Mesangial cell (primary cell): ENCODE measurements at places on chromosomes 16 and 17. TPM values are rescaled to one million over a fixed set of nuclear protein-coding genes. Genes with fewer than 3 reads are reported as not detected.

The C17orf78 gene
- not detected in 2 replicates for total RNA-seq

The LPO gene
- not detected in 2 replicates for total RNA-seq

The FOXF1 gene
- total RNA-seq: under 0.01 and 0.13 TPM in 2 replicates

The ORC6 gene
- 2.8 and 27.5 TPM in 2 replicates for total RNA-seq

The MT1G gene
- 93.4 TPM in 1 of 2 replicates, not detected in the other for total RNA-seq

The CACNG3 gene
- not detected in 2 replicates for total RNA-seq

The CCNF gene
- 6.6 and 63.1 TPM in 2 replicates for total RNA-seq

The CTRB1 gene
- not detected in 2 replicates for total RNA-seq

The CD300H gene
- not detected in 2 replicates for total RNA-seq

The CLEC3A gene
- total RNA-seq: not detected in 2 replicates

The HES7 gene
- under 0.01 and 1.3 TPM in 2 replicates for total RNA-seq

The PRDM7 gene
- not detected in 2 replicates for total RNA-seq

The AARS1 gene
- 120 and 138 TPM in 2 replicates for total RNA-seq

The BMERB1 gene
- total RNA-seq: 14.0 and 28.6 TPM in 2 replicates

The ELMO3 gene
- 0.49 and 2.3 TPM in 2 replicates for total RNA-seq

The EPN3 gene
- 0.33 and 0.76 TPM in 2 replicates for total RNA-seq

The CPNE7 gene
- total RNA-seq: 60.1 and 66.8 TPM in 2 replicates

The TAOK2 gene
- total RNA-seq: 32.3 and 39.7 TPM in 2 replicates

The TMEM235 gene
- total RNA-seq: not detected in 2 replicates

The RPRML gene
- not detected in 2 replicates for total RNA-seq

The RDM1 gene
- total RNA-seq: 0.25 and 1.3 TPM in 2 replicates
